ENCODE measurements at places on chromosomes 2 and 18. TPM values are rescaled to one million over a fixed set of nuclear protein-coding genes. Genes with fewer than 3 reads are reported as not detected.

Gene HAAO
- total RNA-seq, result 0.18 TPM

- DNase-seq, result no peak
Measured at GRCh38 chr2:145314119-145314633, 794.3 kb upstream of the ZEB2 start.

Gene CAB39
- 78.2 TPM for total RNA-seq

Gene RNF149
- total RNA-seq, result 103 TPM

GRCh38 chr18:45110577-45111501 lies 430.2 kb downstream of the SETBP1 start:
- no peak for DNase-seq

GRCh38 chr18:34956663-34957062 lies 84.5 kb upstream of the MAPRE2 start:
- peak; percentile 20 for DNase-seq

DNA sequence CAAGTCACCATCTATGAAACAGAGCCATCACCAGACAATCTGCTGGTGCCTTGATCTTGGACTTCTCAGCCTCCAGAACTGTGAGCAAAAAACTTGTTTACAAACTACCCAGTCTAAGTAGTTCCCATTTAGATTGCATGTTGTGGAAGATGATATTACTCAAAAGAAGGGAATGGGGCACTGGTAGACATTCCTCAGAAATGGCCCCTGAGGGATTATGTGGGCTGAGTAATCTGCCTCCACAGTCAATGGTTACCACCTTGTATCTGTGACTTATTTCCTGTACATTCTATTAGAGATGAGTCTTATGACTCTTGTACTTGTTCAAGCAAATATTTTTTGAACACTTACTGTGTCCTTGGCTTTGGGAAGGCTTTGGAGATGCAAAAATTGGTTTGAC lies 160.4 kb downstream of the NUP35 start:
- DNase-seq, result no peak

DNA sequence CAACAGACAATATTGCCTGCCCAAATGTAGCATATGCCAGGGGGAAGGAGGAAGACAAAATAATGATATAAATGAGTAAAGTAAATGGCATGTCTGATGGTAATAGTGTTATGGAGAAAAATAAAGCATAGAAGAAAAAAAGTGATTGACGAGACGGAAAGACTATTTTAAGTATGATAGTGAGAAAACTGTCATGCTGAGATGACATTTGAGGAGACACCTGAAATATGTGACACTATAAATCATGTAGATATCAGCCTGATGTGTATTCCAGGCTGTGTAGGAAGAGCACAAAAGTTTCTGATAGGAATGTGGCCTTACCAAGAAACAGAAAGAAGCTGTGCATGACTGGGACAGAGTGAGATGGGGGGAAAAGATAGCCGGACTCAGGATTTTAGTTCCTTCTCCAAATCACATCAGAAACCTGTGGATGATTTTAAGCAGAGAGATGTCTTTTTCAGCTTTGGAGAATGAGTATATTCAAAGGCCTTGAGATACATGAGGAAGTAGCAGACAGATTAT lies 387.3 kb upstream of the SYT4 start:
- DNase-seq, result no peak

- DNase-seq, result no peak
Measured at GRCh38 chr2:65228263-65228750, 676 bp downstream of the ACTR2 start.

Gene SLC9A2
- total RNA-seq, result not detected

- DNase-seq, result peak; percentile 51
Measured at GRCh38 chr2:101205521-101206479, 46.9 kb upstream of the CNOT11 start.

DNA sequence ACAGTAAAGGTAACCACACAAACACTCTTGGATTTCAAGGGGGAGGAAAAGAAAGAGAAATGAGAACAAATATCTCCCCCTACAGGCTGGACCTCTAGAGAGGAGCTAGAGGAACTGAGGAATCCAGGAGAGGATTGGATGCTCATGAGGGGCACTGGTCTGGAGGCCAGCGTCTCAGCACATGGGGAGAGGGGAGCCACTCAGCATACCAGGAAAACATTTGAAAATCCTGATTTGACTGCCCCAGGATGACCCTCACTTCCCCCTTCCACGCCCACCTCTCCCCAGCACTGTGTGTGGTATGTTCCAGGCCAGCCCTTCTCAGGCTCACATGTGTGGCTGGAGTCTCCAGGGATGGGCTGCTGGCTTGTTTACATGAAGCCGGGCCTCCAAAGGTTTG lies 396.8 kb upstream of the ID2 start:
- DNase-seq, result no peak

Gene IFIH1
- total RNA-seq, result 7.3 TPM

DNA sequence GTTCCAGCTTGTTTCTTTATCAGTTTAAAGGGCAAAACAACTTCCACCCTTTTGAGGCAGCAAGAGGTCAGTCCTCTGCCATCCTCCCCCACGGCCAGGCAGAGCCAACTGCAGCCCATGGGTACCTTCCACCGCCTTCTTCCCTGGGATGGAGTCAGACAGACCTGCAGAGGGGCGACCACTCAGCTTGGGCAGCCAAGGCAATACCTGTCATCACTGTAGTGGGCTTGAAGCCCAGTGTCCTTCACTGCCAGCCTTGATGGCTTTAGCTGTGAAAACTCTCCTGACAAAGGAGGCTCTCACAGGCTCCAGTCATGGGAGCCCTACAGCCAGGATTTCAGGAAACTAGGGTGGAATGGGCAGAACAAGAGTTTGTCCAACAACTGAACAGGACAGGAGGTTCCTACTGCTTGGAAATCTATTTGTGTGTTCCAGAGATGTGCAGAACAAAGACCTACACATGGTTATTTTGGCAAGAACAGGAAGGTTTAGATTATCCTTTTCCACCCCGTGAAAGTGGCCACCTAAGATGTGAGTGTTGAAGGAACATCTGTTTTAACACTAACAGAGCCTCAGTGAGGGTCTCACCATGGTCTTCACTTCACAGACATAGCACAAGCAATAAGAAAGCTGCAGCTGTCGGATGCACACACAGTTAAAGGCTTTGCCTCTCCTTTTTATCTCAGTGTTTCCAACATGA lies 93.9 kb upstream of the RMDN2 start:
- DNase-seq, result no peak

DNA sequence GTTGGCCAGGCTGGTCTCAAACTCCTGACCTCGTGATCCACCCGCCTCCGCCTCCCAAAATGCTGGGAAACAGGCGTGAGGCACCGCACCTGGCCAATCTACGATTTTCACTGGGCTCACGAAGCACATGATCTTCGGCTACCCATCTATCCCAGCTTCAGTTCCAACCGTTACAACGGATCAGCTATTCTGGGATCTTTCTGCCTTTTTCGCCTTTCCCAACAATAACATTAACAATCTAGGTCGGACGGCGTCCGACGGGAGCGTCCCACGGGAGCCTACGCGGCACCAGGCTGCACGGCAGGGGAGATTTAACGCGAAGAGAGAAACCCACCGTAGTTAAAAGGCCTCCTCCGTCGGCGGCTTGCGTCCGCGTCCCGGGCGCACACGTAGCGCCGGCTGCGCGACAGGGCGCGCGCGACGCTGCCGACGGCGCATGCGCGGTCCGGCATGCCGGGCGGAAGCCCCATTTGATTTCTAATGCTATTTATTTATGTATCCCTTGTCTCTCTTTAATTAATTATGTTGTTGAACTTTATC lies at the start of gene MSL3B:
Gene MSL3B, minus strand, starts transcription at position 394 of the 540 bp plus-strand sequence.
- DNase-seq, result no peak

Gene ST8SIA3
- not detected for total RNA-seq

DNA sequence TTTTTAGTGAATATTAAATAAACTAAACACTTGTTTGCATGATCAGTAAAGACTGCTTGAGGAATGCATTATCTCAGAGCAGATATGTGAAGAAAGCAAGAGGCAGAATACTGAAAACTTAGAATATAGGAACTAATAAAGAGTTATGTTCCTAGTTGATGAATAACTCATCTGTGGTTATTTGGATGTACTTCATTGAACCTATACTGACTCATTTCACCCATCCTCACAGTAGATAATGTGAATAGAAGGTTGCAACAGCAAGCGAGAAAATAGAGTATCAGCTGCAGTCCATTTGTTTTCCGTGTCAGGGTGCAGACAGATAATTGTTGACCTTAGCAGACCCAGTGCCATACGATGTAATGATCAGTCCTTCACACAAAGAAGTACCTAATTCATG lies 945.7 kb upstream of the LRRTM1 start:
- DNase-seq, result no peak

Gene RHBDD1
- 16.2 TPM for total RNA-seq

DNA sequence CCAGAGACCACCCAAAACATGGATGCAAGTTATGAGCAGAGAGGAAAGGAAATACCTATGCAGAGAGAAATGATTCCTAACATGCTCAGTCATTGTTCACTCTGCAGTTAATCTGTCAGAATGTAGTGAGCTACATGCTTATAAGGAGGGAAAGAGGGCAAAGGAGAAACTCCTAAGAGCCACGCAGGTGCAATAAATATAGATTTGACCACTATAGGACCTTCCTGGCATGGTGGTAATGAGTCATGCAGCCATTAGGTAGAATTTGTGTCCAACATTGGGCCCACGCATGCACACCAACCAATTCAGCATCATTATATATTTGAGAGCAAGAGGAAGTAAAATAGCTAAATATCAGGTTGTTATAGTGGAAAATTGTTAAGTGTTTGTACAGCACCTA lies 699.9 kb downstream of the DSC3 start:
- no peak for DNase-seq

Gene GRHL1
- 1.2 TPM for total RNA-seq

DNA sequence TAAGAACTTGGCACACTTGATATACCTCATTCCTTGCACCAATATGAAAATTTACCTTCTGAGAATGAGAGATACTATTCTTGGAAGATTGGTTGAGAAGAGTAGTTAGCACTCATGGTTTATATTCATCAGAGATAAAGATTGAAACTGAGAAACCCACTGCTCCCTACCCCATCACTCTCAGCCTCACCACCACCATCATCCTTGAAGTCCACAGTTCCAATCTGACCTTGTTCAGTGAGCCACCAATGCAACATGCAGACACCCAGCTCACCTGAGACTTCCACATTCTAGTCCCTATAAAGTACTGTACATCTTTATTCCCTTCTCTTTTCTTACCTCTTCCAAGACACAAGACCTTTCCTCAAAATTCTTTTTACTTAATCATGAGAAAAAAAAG lies 869.0 kb downstream of the TRIB2 start:
- no peak for DNase-seq

Gene SH2D6
- total RNA-seq, result 0.13 TPM

DNA sequence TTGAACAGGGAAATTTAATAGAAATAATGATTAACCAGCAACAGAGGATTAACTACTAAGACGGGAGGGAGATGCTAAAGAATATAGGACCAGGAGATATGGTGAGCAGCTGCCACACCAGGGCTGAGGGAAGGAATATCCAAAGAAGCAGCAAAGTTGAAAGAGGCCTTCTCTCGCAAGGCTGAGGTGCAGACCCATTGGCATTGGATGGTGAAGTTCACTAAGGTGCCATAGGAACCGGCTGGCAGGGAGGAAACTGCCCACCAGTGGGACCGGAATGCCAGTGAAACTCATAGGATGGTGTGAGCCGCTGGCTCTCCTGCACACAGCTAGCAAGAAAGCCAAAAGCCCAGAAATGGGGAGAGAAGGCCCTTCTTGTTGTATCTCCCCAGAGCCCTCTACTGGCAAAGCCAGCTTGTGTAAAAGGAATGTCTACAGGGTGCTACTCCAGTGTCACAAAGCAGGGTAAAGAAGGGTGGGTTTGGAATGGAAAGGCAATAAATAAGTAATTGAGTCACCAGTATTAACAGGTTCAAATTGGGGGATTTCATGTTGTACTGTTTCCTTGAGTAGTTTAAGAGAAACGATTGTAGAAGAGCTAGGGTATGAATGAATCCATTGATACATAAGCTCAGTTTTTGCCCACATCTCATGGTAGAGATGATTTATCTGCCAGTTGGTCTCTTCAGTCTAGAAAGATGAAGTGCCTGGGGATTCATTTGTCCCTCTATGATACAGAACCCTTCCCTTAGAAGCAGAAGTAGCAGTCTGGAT lies 36.0 kb downstream of the FARP2 start:
- no peak for DNase-seq

- no peak for DNase-seq
Measured at GRCh38 chr2:3208179-3208578, 169.4 kb downstream of the EIPR1 start.

Gene CNGA3
- not detected for total RNA-seq

Gene NFU1
- 38.2 TPM for total RNA-seq

Gene DSC2
- under 0.01 TPM for total RNA-seq

Gene PFN4
- 0.14 TPM for total RNA-seq

DNA sequence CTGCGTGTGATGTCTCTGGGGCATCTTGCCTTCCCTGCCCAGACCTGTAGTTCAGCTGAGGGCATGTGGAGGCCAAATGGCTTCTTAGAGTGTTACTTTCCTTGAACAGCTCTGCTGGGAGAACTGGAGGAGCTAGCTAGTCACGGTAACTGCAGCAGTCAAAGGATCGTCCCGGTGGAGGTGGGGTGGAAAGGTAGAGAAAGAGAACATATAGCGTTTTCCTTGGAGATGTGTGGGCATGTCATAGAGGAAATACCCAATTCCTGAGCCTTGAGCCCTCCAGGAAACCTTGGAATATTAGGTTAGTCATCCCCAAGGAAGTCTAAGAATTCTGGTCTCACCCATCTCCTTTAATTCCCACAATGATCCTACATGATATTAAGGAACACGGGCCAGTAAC lies 33.5 kb upstream of the IL37 start:
- no peak for DNase-seq

GRCh38 chr2:190425221-190425866 lies 17.2 kb downstream of the MFSD6 start:
- DNase-seq, result no peak

Gene MAPRE2
- total RNA-seq, result 67.6 TPM

- peak; percentile 10 for DNase-seq
Measured at GRCh38 chr2:39059366-39059952, 61.4 kb downstream of the SOS1 start.

GRCh38 chr2:236061497-236061896 lies 106.7 kb downstream of the GBX2 start:
- DNase-seq, result no peak

DNA sequence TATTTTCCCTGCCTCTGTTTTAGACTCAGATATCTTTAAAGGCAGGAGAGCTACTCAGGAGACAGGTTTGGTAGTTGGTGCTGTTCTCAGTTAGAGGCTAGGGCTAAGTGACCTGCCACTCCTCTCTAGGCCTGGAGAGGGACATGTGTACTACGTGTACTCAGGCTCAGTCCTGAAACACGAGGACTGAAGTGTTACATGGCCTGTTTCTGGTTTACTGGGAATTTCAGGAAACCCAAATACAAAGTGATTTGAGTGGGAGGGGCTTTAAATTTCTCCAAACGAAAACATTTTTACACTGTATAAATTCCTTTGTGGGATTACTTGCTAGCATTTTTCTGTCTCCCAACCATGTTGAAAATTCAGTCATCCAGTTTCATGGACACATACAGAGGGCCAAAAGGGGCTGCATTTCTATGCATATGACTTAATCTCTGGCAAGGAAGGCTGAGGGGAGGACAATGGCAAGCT lies 343.3 kb downstream of the CYP26B1 start:
- no peak for DNase-seq

DNA sequence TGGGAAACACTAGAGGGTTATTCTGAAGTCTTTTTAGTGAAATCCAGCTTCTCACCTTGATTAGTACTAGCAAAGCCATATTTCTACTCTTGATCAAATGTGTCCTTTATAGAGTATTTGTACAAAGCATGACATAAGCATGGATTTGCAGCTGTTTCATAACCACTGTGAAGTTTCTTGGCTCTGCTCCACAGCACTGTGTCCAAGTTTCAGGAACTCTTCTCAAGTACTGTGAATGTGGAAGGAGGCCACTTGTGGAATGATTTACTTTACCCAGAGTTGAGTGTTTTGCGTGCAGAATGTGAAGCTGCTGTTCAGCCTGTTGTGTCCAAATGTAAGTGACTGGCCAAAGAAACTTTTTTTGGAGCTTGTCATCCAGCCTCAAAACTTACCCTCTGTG lies 16.2 kb upstream of the MAPRE2 start:
- DNase-seq, result no peak
